Stimulated activated CD8-positive, alpha-beta memory T cell treated with anti-CD3 and anti-CD28 coated beads, Interleukin-4, amount 100 ng/mL, for 1 hour (primary cell): ENCODE measurements at places on chromosomes 3 and 15.

DNA sequence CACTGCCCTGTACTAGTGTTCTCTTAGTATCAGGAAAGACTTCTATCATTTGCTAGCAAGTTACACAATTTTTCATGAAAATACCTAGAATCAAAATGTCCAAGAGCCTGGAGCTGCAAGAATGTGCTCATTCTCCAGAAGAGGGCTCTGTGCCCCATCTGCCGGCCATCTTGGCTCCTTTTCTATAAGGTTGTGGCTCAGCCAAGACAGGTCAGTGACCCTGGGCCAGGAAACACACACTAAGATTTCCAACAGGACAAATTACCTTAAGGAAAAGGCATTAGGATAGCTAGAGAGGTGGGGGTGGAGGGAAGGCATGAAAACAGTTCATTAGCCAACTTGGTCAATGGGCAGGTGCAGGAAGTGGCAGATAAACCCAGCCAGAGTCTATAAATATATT, 20.7 kb downstream of the TIMP4 start:
- DNase-seq, result no peak

DNA sequence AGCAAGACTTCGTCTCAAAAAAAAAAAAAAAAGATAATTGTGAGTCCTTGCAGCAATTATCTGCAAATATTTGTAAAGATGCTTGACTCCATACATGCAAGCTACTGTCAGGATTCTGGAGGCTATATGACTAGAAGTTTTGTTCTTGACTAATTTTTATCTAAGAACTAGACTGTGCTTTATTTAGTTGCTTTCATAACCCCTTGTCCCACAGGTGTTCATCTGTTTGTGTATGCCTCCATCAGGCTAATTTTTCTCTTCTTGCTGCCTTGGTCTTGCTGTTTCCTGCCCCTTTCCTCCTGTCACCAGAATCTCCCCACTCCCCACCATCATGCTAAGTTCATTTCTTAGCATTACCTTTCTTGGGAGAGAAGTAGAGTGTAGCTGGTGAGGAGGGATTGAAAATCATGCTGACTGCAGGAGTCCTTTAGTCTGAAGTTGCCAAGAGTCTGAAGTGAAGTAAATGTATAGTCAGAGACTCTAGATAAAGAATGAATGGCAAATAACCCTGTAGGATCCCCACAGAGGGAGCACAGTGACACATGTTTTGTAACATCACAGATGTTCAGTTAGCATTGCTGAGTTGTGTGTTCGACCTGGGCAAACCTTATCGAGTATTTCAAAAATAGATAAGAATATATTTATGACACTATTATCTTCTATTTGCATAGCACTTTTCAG, 12.5 kb downstream of the ST3GAL6 start:
- no peak for DNase-seq

- DNase-seq, result no peak
Observed at GRCh38 chr15:94070356-94071295, 160.7 kb upstream of the MCTP2 start.

DNA sequence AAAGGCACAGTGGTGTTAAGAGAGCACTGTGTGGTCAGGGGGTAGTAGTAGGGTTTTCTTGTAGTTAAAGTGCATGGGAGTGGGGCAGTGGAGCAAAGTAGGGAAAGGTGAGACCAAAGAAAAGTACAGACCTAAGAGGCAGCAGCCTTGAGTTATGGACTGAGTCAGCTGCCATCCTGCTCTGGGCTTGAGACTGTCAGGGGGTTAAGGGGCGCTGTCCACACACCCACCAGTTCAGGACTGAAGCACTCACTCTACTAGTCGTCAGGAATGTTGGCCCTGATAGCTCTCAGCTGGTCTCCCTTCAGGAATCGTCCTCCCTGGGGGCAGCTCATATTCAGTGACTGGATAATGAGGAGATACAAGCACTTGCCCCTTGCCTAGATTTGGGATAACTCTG, 7.9 kb downstream of the CCR4 start:
- no peak for DNase-seq

- no peak for DNase-seq
Observed at GRCh38 chr15:88621789-88622604, 857 bp downstream of the AEN start.

DNA sequence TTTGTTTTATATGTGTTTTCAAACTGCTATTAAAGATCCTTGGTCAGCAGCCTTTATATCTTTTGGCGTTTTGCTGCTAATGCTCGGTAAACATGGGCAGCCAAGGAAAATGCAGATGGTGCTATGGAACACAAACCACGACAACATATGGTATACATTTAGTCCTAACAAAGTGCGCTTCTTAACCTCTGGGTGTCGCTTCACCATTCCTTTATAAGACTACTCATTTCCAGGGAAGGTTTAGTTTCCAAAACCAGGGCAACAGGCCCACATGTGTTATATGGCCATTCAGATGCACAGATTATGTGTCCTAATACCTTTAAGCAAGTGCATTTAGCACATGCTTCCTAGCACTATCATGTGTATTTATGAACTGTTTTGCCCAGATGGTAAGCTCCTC, 14.7 kb downstream of the SHOX2 start:
- DNase-seq, result no peak

- no peak for DNase-seq
Observed at GRCh38 chr3:15014606-15015328, 50.3 kb downstream of the MRPS25 start.

DNA sequence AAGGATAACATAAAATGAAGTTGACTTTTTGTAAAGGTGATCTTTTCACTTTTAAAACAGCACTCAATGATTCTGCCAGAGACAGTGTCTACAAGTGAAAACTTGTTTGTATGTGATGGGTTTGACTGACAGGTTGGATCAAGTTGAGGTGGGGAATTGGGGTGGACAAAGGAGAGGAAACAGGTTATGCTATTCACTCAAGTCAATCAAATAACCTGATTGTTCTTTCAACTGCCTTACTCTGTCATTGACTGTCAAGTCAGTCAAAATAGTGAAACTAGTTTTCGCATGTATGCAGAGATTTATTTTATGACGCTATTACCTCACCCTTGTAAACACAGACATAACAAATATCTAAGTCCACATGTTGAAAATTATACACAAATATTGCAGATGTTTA, 187.7 kb downstream of the ROBO2 start:
- no peak for DNase-seq

DNA sequence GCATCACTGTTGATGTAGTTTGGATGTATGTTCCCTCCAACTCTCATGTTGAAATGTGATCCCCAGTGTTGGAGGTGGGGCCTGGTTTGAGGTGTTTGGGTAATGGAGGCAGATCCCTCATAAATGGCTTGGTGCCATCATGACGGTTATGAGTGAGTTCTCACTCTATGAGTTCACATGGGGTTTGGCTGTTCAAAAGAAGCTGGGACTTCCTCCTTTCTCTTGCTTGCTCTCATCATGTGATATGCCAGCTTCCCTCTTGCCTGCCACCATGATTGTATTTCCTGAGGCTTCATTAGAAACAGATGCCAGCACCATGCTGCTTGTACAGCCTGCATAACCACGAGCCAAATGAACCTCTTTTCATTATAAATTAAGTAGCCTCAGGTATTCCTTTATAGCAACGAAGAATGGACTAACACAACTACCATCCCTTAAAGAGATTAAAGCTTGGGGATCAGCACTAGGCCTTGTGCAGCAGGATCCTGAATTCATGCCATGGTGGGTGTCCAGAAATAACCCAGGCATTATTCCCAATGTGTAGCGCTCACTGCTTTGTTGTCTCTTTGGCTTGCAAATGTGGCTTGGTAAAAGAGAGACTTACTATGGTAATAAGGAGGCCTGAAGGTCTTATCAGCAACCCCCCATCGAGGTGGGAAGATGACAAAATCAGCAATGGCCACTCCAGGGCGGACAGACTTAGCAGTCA, 41.9 kb downstream of the NDUFB4 start:
- no peak for DNase-seq

DNA sequence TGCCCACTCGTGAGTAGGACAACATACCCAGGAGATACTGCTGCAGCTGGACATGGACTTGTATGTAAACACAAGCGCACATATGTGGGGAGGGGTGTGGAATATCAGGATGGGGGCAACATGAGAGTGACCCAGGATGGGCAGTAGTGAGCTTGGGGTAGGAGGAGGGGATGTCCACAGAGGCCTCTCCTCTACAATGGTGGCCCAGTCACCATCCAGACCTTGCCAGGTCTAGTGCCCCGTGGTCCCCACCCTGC, 266 bp upstream of the ZBTB47 start:
- DNase-seq, result no peak

GRCh38 chr3:33071946-33072345, 25.0 kb downstream of the GLB1 start:
- no peak for DNase-seq

DNA sequence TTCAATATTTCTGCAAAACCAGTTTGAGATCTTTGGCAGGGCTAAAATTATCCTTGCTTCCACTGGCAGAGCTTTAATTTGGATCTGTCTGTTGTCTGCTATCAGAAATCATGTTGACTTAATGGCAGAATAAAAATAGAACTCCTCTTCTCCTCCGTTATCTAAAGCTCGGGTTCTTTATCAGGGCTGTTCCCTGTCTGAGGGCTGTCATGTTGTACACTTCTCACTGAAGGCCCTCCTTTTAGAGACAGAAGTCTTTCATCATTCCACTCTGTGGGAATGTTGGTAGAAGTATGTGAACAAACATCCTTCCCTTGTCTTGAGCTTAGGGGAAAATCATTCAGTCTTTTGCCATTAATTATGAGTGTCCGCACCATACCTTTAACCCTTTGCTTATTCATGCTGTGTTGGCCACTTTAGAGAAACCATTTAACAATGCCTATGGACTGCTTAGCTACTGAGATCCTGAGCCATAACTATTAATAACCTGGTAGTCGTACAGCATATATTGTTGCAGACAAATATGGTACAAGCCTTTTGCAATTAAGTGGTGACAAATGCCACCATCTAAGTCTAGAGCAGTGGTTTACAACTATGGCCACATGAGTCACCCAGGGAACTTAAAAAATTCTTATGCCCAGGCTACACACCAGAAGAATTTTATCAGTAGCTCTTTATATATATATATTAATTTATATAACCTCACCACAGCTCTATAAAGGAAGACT, 226.0 kb upstream of the TPM1 start:
- DNase-seq, result no peak

GRCh38 chr15:98715401-98715800, 67.1 kb downstream of the IGF1R start:
- no peak for DNase-seq

DNA sequence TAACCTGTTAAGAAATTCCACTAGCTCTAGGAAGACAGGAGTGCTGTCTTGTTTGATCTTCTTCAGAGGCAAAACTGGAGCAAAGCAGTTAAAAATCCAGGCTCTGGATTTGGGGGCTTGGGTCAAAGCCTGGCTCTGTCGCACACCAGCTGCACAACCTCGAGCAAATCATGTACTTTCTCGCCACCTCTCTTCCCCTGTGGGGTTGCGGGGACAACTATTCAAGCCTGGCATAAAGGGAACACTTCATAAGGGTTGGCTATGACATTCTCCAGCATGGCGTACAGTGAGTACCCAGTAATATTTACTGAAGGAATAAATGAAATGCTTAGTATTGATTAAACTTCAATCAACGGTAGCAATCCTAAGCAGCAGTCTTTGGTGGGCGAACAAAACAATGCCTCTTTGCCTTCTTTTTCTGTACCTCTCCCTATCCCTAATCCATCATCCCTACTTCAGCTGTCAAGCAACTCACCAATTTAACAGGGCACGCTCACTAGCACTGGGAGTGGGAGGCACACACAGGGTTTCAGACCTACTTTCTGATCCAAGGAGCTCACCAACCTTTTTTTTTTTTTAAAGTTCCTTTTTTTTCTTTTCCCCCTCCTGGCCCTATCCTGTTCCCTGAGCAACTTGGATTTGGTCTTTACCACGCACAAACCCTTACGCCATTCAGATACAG, 33.0 kb downstream of the GNB5 start:
- no peak for DNase-seq

- DNase-seq, result no peak
Observed at GRCh38 chr3:72185549-72186399, 400.8 kb upstream of the PROK2 start.

DNA sequence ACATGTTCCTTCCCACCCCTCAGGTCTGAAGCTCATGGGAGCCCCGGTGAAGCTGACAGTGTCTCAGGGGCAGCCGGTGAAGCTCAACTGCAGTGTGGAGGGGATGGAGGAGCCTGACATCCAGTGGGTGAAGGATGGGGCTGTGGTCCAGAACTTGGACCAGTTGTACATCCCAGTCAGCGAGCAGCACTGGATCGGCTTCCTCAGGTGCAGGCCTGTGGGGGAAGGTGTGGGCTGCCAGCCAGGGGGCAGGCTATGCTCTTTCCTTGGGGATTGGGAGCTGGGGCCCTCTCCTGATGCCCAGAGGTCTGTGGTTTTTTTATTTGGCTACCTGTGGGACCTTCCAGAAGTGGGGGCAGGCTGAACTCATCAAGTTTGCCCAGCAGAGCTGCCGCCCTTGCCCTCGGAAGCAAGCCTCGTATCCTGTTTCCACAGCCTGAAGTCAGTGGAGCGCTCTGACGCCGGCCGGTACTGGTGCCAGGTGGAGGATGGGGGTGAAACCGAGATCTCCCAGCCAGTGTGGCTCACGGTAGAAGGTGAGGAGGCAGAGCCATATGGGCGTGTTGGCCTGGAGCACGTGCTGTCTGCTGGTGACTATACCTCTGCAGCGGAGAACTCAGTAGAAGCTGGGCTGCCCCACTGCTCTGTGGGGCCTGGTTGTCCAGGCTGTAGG, 2.2 kb downstream of the TYRO3 start:
- no peak for DNase-seq

- no peak for DNase-seq
Observed at GRCh38 chr3:30662836-30663235, 56.4 kb downstream of the TGFBR2 start.

DNA sequence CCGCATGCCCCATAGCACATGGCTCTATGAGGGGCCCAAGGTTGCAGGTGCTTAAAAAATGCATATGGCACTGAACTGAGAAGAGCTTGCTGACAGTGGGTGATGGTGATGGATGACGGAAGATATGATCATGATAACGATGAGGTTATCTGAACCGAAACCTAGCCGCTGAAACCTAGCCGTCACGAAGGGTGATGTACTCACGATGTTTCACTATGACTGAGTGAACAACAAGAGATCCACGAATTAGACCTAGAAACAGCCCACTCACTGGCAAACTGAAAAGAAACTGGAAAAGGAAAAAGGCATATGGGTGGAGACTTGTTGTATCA, 57.6 kb upstream of the BCL6 start:
- no peak for DNase-seq

GRCh38 chr15:88076328-88076727, 180.2 kb downstream of the NTRK3 start:
- no peak for DNase-seq

DNA sequence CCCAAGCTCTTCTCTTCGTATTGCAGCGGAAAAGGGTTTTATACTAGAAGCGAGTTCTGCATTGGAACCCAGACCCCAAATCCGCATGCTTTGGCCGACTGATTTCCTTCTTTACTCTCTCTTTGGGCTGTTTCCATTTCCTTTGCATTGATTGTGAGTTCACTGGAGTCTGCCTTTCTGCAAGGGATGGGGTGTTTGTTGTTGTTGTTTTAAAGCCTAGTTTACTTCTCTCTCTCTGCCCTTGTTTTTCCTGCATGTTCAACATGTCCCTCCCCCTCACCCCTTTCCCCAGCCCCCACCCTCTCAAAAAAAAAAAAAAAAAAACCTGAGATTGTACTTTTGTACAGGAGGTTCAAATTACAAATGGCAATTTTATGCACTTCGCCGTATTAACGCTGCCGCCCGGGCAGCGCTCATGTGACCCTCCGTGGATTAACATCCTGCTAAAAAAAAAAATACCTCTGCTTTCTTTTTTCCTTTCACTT, 2.2 kb downstream of the NR2F2 start:
- no peak for DNase-seq
